AG04449 (cell line): ENCODE measurements at places on chromosomes 6 and 20.

- no peak for DNase-seq
Measured at GRCh38 chr20:60034231-60035110, 76.2 kb downstream of the CDH26 start.

DNA sequence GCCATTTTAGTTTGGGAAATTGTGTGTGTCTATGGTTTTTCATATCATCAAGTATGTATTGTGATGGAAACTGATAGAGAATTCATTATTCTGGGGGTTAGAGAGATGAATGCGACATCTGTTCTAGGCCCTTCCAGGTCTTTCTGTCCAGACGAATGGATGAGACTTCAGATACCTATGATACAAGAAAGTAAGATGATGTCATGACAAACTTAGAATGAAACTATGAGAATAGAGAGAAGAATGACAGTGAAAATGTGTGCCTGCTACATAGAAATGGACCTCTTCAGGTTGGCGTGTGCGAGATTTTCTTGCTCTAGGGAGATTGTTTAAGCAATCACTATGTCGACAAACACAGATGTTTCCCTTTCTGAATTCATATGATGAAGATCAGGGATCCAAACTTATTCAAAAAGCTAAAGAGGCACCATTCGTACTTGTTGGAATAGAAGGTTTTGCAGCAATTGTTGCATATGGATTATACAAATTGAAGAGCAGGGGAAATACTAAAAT lies 76.1 kb downstream of the SCAND1 start:
- no peak for DNase-seq

GRCh38 chr6:90462102-90462501 lies 124.8 kb downstream of the MAP3K7 start:
- DNase-seq, result no peak

- no peak for DNase-seq
Measured at GRCh38 chr6:115753446-115753845, 307.2 kb downstream of the FRK start.

GRCh38 chr20:63176034-63176426 lies 39.9 kb downstream of the YTHDF1 start:
- DNase-seq, result no peak

DNA sequence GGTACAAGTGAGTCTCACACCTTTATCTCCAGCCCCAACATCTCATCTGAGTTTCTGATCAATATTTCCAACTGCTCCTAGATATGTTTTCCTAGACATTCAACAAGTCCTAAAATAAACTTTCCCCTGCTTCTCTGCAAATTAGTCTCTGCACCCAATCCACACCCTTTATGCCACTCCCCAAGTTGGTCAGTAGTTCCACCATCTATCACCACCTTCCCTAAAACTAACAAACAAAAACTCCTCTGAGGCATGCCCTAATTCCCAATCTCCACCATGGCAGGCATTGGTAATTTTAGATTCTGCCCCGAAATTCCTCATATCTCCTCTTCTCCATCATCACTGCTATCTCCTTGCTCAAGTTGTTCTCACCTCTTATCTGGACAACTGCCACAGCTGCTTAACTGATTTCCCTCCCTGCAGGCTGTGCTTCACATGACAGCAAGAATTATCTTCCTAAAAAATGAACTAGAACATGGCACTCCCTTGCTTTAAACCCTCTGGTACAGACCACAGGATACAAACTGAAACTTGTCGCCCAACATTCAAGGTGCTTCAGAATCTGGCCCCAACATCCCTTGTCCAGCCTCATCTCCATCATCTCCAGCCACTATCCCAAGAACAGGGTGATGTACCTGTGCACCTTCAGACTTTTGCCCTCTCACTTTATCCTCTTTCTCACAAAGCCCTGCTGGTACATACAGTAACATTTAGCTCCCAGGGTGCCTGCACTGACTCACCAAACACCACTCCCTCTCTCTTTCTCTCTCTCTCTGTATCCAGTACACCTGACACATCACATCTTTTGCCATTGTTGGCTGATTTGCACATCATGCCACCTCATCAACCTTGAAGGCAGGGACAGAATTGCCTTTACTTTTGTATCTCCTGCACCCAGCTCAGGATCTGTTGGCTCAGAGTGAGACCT lies 55.5 kb downstream of the ZHX3 start:
- DNase-seq, result no peak

DNA sequence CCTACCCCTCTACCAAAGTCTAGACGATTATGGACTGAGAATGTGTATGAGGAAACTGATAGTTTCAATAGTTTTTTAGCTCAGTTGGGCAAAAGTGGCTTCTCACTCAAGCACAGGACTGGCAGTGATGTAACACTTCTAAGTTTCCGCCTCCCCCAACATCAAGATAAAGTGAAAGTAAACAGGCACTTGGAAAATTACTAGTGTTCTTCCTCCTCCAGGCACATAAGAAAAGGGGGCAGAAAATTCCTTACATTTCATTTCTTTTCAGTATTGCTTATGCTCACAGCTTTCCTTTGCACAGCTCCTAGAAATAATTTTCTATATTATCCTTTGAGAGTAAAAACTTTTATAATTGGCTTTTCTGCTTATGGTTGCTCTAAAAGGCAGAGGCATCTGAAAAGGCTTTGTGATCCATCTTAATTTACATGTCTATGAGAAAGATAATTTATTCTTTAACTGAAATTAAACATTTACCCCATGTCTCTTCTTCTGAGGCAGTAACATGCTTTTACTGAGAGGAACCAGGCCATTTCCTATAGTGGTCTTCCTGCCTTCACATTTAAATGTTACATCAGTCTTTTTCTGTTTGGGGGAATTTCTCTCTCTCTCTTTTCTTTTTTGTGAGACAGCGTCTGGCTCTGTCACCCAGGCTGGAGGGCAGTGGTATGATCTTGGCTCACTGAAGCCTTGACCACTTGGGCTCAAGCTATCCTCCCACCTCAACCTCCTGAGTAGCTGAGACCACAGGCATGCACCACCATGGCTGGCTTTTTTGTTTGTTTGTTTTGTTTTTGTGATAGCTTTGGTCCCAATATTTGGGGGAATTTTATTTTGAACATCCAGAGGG lies 65.0 kb upstream of the EEF1A1 start:
- no peak for DNase-seq

DNA sequence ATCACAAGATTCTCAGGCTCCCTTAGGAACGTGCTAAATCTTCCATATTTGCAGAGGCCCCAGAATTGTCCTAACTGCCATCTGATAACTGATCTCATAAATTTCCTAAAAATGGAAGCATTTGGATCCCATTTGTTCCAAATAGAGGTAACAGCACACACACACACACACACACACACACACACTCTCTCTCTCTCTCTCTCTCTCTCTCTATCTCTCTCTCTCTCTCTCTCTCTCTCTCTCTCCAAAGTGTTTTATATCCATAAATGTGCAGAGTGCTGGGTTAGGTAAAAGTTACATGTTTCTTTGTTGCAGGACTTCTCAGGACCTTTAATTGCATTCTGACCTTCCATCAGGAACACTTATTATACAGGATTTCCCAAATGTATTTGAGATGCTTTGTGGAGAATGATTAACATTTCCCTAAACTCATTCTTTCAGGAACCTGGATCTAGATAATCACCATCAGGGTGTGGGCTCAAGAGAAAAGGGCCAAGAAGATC lies 8.5 kb upstream of the STK38 start:
- DNase-seq, result no peak

- DNase-seq, result peak; percentile 44
Measured at GRCh38 chr20:24838546-24839535, 110.2 kb upstream of the CST7 start.

- DNase-seq, result no peak
Measured at GRCh38 chr6:26109772-26110171, 22.5 kb downstream of the HFE start.

DNA sequence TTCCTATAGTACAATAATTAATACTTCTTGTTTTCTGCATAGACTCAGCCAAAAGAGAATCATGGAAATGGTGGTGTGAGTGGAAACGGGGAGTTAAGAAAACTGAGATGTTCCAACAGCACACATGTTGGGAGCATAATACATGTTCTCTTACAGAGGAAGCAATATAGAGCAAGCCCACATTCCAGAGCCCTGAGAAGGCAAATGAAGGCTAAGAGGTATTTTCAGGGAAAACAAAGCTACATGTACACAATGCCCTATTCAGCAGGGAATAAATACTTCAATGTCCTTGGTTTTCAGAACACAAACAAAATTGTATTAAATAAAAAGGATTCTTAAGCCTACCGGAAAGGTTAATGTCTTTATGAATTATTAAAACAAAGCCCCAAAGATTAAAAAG lies 35.1 kb upstream of the SMIM8 start:
- DNase-seq, result no peak

GRCh38 chr6:20266851-20267608 lies 54.8 kb upstream of the MBOAT1 start:
- no peak for DNase-seq

- no peak for DNase-seq
Measured at GRCh38 chr20:12982098-12982497, 26.7 kb upstream of the SPTLC3 start.

GRCh38 chr6:101108286-101108685 lies 227.2 kb upstream of the ASCC3 start:
- DNase-seq, result no peak

GRCh38 chr6:125018136-125018535 lies 55.9 kb downstream of the RNF217 start:
- DNase-seq, result no peak

GRCh38 chr6:89623749-89624148 lies 14.8 kb downstream of the LYRM2 start:
- DNase-seq, result no peak

- DNase-seq, result no peak
Measured at GRCh38 chr6:12661432-12662089, 55.0 kb upstream of the PHACTR1 start.

- no peak for DNase-seq
Measured at GRCh38 chr6:14009431-14009830, 84.7 kb downstream of the RNF182 start.

DNA sequence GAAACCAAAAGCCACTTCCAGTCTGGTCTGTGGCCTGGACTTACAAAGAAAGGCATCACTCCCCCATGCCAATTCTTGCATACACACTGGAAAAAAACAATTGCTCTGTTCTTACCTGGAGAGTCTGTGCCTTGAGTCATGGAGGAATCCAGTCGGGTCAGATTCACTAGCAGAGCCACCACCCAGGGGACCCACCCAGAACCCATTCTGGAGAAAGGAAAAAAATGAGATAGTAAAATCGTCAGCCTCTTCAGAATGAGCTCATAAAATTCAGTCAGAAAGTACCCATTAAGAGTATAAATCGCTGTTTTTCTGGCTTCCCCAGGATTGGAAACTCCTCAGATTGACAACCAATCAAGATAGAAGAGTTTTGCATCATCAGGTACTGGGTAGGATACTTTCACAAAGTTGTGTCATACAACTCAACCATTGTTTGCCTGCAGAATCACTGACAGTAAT lies at the start of gene HLA-DOB:
Gene HLA-DOB, minus strand, starts transcription at position 257 of the 459 bp plus-strand sequence. Its CDS starts 51 bp downstream, at position 206.
- no peak for DNase-seq

GRCh38 chr6:99073223-99073622 lies 125.5 kb upstream of the FBXL4 start:
- DNase-seq, result no peak

- no peak for DNase-seq
Measured at GRCh38 chr20:37356387-37356786, 10.4 kb downstream of the SRC start.

DNA sequence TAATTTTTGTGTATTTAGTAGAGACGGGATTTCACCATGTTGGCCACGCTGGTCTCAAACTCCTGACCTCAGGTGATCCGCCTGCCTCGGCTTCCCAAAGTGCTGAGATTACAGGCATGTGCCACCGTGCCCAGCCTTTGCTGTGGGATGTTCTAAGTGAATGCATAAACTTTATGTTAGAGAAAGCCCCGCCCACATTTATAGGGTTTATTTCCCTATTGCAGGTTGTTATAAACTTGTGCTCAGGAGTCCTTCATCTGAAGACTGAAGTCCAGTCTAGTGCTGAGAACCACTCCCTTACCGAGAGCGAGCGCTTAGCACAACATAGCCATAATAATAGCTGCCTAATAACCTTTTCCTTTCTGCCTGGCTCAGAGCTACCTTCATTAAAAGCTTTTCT lies 75.4 kb upstream of the ZNF217 start:
- no peak for DNase-seq

GRCh38 chr6:43833223-43833995 lies 63.4 kb downstream of the VEGFA start:
- DNase-seq, result no peak

GRCh38 chr6:121201105-121201504 lies 133.2 kb downstream of the TBC1D32 start:
- DNase-seq, result no peak

DNA sequence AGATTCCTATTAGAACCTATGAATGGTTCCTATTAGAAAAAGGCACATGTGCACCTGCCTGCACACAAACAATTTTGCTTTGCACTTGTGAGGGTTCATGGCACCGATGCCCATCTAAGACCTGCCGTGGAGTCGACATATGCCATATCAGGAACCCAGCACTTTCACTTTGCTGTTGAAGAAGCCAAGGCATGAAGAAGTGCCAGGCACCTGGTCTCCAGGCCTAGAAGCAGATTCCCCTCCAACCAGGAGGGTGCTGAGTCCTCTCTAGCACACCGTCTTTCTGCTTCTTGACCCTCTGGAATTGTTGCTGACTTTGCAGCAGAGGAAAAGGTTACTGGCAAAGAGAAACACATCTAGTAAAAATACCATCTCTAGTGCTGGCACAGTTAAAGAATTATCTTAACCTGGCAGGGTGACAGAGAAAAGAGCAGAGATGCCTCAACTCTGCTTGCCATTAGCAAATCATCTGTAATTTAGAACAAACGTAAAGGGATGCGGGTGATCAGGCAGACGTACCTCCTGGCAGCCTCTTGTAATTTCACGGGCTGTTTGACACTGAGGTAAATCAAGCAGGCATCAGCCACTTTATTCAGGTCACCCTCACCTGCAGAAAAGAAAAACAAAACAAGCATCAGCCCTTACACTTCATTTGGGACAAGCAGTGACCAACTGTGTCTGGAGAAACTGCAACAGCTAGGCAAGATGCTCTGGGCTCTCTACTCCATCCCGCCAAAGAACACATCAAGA lies 37.2 kb downstream of the TTI1 start:
- no peak for DNase-seq

DNA sequence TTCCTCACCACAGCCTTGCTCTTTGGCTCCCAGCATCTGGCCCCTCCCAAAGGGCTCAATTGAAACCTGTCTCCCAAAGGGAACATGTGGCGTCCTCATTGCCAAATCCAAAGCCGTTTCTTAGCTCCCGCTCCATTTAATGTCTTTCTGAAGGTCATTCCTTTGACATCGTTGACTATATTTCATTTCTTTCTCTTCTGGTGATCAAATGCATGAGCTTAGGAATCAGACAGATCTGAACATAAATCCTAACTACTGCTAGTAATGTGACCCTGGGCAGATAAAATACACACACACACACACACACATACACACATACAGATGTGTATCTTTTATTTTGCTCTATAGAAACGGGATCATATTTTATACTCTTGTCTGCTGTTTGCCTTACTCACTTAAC lies 964.7 kb upstream of the FLRT3 start:
- DNase-seq, result no peak

- DNase-seq, result no peak
Measured at GRCh38 chr20:45328451-45328850, 19.8 kb downstream of the SDC4 start.

GRCh38 chr6:25193460-25194171 lies 85.6 kb upstream of the CARMIL1 start:
- peak; percentile 83 for DNase-seq
